ENCODE measurements at places on chromosomes 3 and 15.

GRCh38 chr3:143070977-143071551 lies 48.5 kb upstream of the CHST2 start:
- DNase-seq = peak; percentile 31

- no peak for DNase-seq
Measured at GRCh38 chr3:189309400-189309975, 137.7 kb downstream of the TPRG1 start.

GRCh38 chr15:99568625-99569352 lies 3.0 kb downstream of the MEF2A start:
- no peak for DNase-seq

- no peak for DNase-seq
Measured at GRCh38 chr3:128266453-128266852, 113.2 kb downstream of the EEFSEC start.

DNA sequence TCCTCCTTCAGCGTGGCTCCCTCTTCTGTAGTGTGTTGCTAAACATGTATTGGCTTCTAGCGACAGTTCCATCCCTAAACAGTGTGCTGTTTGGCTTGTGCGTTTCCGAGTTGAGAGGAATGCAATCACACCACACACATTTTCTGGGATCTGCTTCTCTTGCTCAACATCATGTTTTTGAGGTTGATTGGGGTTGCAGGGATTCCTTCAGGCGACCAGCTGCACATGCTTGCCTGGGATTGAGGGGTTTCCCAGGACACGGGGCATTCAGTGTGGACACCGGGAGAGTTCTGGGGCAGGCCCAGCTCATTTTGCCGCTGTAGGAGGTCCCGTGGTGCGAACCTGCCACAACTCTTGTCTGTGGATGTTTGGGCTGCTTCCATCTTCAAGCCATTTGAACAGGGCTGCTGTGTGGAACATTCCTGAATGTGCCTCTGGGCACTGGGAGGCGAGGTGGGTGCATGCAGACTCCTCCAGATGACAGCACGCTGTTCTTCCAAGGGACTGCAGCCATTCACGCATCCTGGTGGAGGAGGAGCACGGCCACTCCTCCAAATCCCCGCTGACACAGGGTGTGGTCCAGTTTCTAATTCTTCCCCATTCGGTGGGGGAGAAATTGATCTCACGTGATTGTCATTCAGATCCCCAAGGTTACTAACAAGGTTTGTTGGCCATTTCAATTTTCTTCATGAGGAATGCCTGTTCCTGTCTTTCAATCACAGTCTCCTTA lies 82.8 kb downstream of the PLXNA1 start:
- no peak for DNase-seq

- DNase-seq = no peak
Measured at GRCh38 chr3:17626395-17626794, 116.0 kb downstream of the TBC1D5 start.

DNA sequence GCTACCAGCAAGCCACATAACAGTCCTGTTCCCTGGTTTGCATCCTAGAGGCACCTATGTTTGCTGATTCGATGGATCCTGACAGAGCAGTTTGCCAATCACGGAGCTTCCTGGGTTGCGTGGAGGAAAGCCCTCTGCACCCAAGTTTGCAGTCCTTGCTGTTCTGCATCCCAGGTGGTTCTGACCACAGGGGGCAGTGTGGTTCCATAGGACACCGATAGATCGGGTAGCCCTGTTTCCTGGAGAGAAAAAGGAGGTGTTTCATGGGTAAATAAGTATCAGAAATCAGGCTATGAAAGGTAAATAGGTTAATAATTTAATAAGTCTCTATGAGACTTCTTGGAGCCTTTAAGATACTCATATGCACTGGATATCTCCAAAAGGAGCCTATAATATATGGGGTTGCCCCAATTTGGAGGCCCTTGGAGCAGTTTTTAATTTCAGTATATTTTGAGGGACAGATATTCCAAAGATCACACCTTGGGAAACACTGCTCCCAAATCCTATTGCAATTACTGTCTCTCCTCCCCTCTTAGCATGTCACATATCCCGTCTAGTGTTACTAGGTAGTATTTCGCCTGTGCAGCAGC lies 194.6 kb upstream of the TPM1 start:
- DNase-seq = no peak

DNA sequence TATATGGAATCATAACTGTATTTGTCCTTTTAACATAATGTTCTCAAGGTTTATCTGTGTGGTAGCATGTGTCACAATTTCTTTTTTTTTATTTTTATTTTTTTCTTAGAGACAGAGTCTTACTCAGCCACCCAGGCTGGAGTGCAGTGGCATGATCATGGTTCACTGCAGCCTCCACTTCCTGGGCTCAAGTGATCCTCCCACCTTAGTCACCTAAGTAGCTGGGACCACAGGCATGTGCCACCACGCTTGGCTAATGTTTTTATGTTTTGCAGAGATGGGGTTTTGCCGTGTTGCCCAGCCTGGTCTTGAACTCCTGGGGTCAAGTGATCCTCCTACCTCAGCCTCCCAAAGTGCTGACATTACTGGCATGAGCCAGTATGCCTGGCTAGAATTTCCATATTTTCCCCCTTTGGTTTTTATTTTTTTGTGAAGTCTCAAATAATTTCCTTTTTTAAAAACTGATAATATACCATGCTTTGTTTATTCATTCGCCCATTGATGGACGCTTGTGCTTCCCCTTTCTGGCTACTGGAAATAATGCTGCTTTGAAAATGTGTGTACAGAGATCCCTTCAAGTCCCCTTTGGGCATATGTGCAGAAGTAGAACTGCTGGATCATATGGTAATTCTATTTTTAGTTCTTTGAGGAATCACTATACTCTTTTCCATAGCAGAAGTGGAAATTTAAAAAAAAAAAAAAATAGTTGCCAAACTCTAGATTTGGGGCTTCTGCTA lies 28.4 kb downstream of the TMEM40 start:
- DNase-seq = no peak

DNA sequence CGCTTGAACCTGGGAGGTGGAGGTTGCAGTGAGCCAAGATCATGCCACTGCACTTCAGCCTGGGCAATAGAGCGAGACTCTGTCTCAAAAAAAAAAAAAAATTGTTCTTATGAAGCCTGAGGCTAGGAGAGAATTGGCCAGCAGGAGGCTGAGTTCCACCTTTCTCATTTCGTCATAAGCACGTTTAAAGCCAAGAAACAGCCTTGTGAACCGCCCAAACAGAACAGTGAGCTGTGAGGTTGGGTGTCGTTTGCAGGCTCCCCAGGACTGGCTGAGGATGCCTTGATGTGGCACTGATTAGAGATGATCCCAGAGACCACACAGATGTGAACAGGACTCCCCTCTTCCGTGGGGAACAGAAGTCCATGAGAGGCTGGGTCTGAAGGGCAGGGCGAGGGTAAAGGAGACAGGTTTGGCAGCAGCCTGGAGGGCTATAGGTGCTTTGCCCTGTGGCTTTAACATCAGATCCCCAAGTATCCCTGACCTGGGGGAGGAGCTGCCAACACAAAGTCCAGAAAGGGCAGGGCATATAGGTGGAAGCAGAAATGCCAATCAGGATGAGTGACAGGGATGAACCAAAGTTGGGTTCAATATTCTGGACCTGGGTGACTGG lies 52.9 kb downstream of the CLEC3B start:
- DNase-seq = no peak

- no peak for DNase-seq
Measured at GRCh38 chr15:92882697-92883162, 17.4 kb upstream of the CHD2 start.

DNA sequence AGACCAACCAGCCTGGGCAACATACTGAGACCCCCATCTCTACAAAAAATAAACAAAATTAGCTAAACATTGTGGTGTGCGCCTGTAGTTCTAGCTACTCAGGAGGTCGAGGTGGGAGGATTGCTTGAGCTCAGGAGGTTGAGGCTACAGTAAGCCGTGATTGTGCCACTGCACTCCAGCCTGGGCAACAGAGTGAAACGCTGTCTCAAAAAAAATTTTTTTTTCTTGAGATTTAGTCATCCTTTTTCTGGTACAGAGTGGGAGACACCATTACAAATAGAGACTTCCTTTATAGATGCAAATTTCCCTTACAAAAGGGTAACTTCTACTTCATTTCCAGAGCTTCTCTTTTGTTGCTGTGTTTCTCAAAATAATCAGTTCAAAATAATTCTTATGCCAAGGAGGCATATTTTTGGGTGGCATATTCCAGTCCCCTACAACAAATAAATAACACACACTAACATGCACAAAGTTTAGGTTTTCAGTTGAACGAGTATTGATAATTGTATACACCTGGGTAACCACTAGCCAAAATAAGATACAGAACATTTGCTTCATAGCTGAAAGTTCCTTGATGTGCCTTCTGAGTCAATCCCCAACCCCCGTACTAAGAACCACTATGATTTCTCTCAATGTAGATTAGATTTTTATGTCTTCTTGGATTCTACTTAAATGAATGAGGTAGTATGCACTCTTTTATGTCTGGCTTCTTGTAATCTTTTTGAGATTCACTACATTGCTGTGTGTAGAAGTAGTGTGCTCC lies 248.9 kb upstream of the PROK2 start:
- no peak for DNase-seq

Measured in fibroblast of skin of left biceps (primary cell).